ENCODE measurements at places on chromosomes 1 and 21. TPM values are rescaled to one million over a fixed set of nuclear protein-coding genes. Genes with fewer than 3 reads are reported as not detected.

The TAL1 gene
- total RNA-seq = 0.25 TPM

The C1QA gene
- total RNA-seq = not detected

The CACNA1S gene
- not detected for total RNA-seq

The RUNX1 gene
- total RNA-seq = 71.9 TPM

The EDARADD gene
- not detected for total RNA-seq

The ATP1A2 gene
- 1.8 TPM for total RNA-seq

The LENEP gene
- not detected for total RNA-seq

The HMGN2 gene
- total RNA-seq = 178 TPM

The LIN28A gene
- not detected for total RNA-seq

The PTGFR gene
- total RNA-seq = 9.9 TPM

The ADORA1 gene
- 11.3 TPM for total RNA-seq

The IL12RB2 gene
- total RNA-seq = not detected

The SPRR1A gene
- not detected for total RNA-seq

The DNAI4 gene
- 1.8 TPM for total RNA-seq

The C8A gene
- total RNA-seq = not detected

The PADI3 gene
- not detected for total RNA-seq

The RNF186 gene
- total RNA-seq = not detected

The OLFML2B gene
- 44.1 TPM for total RNA-seq

The GFI1 gene
- total RNA-seq = 0.10 TPM

The TIE1 gene
- 3.3 TPM for total RNA-seq

The C1orf53 gene
- total RNA-seq = 5.1 TPM

The SLC22A15 gene
- total RNA-seq = 0.50 TPM

The OR2L13 gene
- not detected for total RNA-seq

The MCOLN3 gene
- total RNA-seq = 0.64 TPM

The SERPINC1 gene
- not detected for total RNA-seq

The GJA4 gene
- 1.4 TPM for total RNA-seq

The AKT3 gene
- 20.5 TPM for total RNA-seq

The RPTN gene
- total RNA-seq = not detected

The SLC16A4 gene
- 16.4 TPM for total RNA-seq

The DYNLT5 gene
- total RNA-seq = not detected

The CRYBG2 gene
- not detected for total RNA-seq

The EPHA2 gene
- total RNA-seq = 10.8 TPM

The PROK1 gene
- total RNA-seq = not detected

The ETV3L gene
- total RNA-seq = not detected

The SPOCD1 gene
- total RNA-seq = 18.3 TPM

The TNFRSF18 gene
- total RNA-seq = 4.1 TPM

The DIPK1A gene
- total RNA-seq = 9.4 TPM

The ERG gene
- total RNA-seq = 1.3 TPM
